GM04503 (cell line): ENCODE measurements at places on chromosomes 16 and 17.

- DNase-seq = no peak
Observed at GRCh38 chr16:50702725-50703124, 9.3 kb downstream of the NOD2 start.

DNA sequence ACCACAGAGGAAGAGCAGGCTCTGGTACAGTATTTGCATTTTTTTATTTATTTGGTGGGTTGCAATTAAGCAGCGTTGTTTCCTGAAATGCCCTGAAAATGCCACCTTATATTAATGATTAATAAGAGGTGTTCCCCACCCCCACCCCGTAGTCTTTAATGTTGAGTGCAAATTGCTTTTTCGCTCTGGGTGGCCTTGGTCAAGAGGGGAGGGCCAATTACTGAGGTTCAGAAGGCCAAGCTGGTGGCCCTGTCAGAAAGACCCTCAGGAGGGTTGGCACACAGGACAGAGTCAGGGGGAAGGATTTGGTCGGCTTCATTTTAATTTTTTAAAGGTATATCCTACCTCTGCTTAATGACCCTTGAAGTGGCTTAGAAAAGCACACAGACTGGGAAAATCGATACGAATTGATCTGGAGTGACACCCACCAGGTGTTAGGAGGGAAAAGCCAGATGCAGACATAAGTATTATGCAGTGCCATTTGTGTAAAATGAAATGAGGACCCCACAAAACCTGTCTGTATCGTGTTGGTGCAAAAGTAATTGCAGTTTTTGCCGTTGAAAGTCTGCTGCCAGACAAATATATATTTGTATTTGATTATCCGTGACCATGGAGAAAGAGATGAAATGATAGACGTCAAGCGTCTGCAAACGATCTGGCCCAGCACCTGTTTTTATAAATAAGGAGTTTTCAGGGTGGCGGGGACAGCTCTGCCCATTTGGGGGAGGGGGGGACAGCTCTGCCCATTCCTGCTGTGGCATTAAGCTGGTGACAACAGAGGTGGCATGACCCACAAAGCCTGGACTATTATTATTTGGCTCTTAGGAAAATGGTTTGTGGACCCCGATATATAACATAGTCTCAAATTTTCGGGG lies 143.8 kb upstream of the PLCG2 start:
- no peak for DNase-seq

GRCh38 chr16:6947291-6947690 lies 385.4 kb upstream of the RBFOX1 start:
- DNase-seq = no peak

GRCh38 chr17:10305398-10305797 lies 67.4 kb downstream of the MYH13 start:
- no peak for DNase-seq

DNA sequence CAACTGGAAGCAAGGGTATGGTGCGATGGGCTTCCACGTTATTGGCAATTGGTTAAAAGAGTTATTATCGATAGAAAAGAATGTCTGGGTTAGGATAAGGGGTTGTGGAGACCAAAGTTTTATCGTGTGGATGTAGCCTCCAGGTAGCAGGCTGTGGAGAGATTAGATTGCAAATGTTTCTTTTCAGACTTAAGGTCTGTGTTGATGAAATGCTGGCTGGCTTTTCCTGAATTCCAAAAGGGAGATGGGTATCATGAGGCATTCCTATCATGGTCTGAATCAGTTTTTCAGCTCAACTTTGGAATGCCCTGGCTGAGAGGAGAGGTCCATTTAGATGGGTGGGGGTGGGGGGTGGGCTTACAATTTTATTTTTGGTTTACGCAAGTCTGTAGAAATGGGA lies 395.0 kb upstream of the RBFOX1 start:
- no peak for DNase-seq

- DNase-seq = no peak
Observed at GRCh38 chr17:77248216-77249114, 107.7 kb downstream of the SEC14L1 start.

DNA sequence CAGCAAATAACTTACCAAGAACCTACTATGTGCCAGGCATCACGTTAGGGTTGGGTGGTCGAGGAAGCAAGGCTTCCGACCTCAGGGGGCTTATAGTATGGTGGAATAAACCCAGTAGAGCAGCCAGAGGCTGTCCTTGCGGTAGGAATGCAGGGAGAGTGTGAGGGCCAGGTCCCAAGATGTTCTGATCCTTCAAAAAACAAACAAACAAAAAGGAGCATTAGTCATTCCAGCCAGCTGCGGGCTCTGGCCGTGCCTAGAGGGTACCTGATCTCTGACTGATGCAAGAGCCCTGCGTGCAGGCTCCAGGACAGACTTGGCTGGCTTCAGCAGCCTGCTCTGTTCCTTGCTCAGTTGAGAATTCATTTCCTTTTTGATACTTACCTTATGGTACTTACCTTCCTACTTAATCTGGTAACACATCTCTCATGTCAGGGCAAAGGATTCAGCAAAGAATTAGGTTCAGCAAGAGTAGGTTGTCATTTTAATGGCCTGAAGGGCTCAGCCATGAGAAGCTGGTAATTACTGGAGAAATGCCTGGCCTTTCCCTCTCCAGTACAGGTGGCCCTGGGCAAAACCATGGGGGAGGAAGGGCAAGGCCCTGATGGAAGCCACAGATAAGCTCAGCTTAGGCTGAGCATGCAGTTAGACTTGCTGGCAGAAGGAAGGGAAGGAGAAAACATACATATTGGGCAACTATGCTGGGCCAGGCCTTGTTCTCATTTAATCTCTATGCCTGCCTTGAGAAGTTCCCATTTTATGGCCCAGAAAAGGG lies 18.4 kb downstream of the CYB5D2 start:
- DNase-seq = peak; percentile 47

- no peak for DNase-seq
Observed at GRCh38 chr16:10239640-10240039, 57.4 kb upstream of the GRIN2A start.

DNA sequence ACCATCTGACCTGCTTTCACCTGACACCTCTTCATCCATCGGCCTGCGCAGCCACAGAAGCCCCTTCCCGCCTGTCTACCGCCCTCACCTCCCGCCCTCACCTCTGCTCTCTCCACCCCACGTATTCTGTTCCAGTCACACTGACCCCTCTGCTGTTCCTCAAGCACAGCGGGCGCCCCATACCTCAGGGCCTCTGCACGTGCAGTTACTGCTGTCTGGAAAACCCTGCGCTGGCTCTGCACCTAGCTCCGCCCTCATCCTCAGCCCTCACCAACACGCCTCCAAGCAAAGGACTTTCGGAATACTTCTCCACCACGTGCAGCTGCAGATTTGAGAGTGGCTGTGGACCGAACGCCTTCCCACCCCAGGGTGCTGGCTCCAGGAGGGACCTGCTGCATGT lies 24.6 kb upstream of the PABPN1L start:
- no peak for DNase-seq

DNA sequence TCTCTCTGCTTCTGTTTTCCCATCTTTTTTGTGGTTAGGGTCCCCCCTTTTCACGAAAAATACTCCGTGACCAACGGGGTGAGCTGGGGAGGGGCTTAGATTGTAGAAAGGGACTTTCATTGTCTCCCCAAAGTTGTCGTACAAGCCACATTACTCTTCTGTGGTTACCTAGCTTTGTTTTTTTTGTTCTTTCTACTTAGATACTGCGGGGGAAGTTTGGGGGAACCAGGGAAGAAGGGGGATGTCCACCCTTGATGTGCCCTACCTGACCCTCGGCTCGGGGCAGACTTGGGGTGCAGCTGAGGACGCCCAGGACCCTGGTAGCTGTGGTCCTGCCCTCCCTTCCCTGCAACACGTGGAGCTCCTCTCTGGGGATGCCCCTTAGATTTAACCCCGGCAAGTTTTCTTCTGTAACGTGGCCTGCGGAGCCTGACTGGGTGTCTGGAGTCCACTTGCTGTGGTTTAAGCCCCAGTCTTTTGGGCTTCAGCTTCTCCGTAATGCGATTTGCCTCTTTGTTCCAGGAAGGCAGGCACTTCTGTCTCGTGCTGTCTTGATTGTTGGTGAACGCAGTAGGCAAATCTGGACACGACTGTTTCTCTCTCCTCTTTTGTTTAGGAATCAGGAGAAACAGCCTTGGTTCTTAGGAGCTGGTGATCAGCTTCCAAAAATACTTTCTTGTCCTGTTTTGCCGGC lies 892 bp downstream of the ABCC1 start:
- DNase-seq = no peak

GRCh38 chr16:69131167-69131838 lies 1.1 kb downstream of the CHTF8 start:
- DNase-seq = no peak

GRCh38 chr17:39769974-39770587 lies 32.3 kb downstream of the GRB7 start:
- DNase-seq = no peak

- DNase-seq = no peak
Observed at GRCh38 chr16:46648656-46649055, 27.5 kb upstream of the SHCBP1 start.
